NCI-H1694 treated with DMSO at 0.1 percent for 48 hours (cell line): ENCODE measurements at places on chromosomes 3 and 15.

- no peak for DNase-seq
Observed at GRCh38 chr15:65771870-65772269, 20.2 kb downstream of the DENND4A start.

- DNase-seq: no peak
Observed at GRCh38 chr3:187856555-187856954, 111.3 kb upstream of the BCL6 start.

DNA sequence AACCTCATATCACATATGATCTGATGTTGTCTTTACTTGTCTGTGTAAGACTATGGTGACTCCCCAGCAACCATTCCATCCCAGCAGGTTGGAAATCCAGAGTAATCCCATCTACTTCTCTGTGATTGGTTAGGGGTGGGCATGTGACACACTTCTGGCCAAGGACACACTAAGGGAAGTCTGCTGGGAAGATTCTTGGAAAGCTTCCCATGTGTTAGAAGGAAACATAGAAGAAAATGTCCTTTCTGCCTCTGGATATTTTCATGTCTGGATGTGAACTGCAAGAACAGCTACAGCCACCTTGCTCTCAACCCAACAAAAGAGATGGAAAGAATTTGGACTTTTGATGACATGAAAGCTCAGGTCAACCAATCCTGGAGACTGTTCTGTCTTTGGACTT, 2.6 kb upstream of the UBE2Q2 start:
- DNase-seq: no peak

DNA sequence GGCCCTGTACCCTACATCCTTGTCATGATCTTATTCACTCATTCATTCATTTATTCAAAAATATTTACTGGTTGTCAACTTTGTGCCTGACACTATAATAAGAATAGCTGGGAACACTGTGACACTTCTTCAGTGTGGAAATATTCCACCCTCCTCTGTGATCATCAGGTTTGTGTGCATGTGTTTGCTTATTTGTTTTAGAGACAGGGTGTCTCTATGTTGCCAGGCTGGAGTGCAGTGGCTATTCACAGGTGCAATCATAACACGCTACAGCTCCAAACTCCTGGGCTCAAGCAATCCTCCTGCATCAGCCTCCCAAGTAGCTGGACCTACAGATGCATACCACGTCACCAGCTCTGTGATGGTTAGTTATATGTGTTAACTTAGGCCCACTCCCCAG, 50.0 kb upstream of the PLCL2 start:
- no peak for DNase-seq

GRCh38 chr3:23743141-23743784, 62.5 kb upstream of the UBE2E1 start:
- DNase-seq: no peak

DNA sequence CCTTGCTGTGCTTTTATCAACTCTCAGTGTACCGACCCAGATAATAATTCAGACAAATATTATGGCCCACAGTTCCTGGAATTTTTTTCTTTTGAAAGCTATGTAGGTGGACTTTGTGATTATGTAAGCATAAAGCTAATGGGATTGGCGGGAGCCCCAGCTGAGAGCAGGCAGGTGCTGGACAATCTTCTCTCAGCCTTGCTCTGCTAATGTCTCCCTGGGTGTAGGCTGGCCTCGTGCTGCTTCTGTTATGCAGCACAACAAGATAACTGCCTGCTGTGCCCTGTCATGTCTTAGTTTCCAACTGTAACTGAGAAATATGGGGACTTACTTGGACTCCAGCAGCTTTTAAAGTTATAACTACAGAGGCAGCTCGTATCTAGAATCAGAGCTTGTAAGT, 415.0 kb downstream of the PDCD6IP start:
- DNase-seq: no peak

GRCh38 chr3:9898467-9899241, 4.0 kb upstream of the IL17RE start:
- DNase-seq: no peak

DNA sequence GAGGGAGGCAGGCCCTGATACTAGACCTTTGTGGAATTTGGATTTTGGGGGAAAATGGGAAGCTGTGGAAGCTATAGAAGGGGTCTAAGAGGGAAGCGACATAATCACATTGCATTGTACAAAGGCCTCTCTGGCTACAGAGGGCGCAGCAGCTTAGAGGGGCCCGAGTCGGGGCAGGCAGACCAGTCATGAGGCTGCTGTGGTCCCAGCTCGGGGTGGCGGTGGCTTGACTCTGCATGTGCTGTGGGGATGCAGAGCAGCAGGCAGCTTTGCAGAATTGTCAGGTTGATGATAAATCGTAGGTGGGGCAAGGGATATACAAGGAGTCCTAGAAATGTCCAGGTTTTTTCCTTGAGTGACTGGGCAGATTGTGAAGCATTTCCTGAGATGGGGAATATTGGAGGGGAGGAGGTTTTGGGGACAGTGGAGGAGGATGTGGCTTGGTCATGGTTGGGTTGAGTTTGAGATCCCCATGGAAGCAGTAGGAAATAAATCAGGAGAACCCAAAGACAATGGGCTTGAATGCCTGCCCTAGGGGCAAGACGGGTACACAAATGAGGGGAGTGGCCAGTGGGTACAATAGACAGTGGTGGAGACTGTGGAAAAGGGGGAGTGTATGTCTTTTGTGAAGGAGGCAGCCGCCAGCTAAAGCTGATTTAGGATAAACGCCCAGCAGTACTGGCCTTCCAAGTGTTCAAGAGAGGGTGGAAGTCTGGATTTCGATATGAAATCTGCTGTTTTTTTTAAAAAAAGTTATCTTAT, 94.1 kb downstream of the HMG20A start:
- no peak for DNase-seq

DNA sequence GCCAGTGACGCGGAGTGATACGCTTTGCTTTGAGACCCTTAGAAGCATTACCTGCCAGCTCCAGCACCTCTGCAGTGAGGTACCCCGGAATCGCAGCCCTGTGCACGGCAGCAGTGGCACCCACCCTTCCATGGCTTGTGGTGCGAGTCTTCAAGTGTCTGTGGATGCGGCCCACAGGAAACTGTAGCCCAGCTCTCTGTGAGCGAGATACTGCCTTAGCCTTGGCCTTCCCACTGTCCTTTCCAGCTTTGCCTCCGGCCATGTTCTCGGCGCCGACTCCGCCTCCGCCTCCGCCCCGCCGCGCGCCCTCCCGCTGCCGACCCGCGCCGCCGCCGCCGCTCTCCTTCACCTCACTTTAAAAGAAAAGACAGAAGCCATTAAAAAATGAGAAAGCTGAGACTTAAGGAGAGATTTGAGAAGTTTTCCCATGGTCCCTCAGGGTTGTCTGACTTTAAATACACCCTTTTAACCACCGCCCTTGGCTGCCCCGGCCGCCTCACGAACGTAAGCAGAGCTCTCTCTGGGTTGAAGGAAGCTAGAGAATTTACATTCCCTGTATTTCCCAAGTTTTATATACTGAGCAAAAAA, 78.5 kb upstream of the FAM174B start:
- DNase-seq: no peak

GRCh38 chr3:170502297-170502696, 83.6 kb downstream of the SLC7A14 start:
- no peak for DNase-seq

DNA sequence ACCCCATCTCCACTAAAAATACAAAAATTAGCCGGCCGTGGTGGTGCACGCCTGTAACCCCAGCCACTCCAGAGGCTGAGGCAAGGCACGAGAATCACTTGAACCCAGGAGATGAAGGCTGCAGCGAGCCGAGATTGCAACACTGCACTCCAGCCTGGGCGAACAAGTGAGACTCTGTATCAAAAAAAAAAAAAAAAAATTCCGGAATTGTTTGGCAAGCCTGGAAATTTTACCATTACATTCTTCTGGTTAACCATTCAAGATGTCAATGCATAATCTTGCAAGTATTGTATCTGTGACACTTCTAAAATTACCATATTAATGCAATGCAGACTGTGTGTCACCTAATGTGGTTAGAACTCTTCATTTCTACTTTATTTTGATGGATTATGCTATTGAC, 67.0 kb downstream of the CSNK1G1 start:
- no peak for DNase-seq

GRCh38 chr3:60094392-60094947, 1044.6 kb upstream of the CFAP20DC start:
- no peak for DNase-seq

GRCh38 chr15:49313650-49314049, 109.4 kb upstream of the FGF7 start:
- no peak for DNase-seq

- no peak for DNase-seq
Observed at GRCh38 chr15:36758800-36759199, 179.4 kb downstream of the CDIN1 start.

GRCh38 chr15:89163271-89164055, 57.9 kb downstream of the RLBP1 start:
- DNase-seq: no peak

GRCh38 chr3:187011915-187012314, 81.6 kb downstream of the ST6GAL1 start:
- no peak for DNase-seq

- DNase-seq: no peak
Observed at GRCh38 chr3:46649436-46649835, 37.1 kb downstream of the FAM240A start.

DNA sequence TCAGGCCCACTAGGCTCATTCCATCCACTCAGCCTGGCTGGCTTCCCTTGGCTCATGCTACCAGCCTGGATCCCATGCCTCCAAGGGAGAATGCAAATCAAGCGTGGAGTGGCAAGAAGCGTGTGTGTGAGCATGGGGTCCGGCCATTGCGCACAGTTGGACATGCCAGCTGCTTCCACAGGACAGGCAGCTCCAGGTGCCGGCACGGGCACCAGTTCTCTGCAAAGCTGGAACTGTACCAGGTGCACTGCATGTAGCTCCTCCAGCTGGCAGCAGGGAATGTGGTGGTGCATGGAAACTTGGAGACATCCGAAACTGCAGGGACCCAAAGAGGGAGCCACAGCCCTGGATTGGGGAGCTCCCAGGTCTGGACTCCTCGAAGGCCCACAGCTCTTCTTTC, 449.8 kb downstream of the EPHA6 start:
- DNase-seq: no peak

DNA sequence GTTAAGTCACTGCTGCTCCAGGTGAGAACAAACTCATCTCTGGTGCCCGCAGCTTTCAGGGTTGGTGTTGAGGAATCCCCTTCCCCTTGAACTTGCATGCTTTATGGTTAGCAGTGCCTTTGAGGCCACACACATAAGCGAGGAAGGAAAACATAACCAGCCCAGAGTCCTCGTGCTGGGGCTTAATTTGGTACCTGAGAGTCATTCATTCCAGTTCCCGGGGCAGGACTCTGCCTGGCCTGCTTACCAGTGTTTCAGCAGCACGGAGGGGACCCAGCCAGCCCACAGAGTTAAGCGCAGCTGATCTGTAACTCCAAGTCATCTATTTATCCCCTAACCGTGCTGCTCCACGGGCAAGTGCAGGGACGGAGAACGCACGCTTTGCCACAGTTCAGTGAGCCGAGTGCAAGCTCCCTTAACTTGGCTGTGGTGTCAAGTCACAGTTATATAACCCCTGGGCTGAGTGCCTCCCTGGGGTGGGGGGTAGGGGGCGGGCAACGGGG, 302.3 kb upstream of the ICE2 start:
- DNase-seq: no peak

DNA sequence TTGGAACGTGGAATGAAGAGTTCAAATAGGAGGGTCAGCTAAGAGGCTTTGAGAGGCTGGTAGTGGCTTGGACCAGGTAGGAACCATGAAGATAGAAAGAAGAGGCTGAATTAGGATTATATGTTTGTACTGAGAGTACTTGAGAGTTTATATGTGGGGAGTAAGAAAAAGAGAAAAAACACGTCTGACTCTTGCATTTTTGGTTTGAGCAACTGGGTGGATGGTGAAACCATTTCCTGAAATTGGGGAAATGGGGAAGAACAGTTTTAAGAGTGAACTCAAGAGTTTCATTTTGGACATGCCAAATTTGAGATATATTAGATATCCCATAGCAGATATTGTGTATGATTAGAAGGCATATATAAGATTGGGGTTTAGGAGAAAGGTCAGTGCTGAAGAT, 92.9 kb upstream of the TNIK start:
- DNase-seq: no peak

DNA sequence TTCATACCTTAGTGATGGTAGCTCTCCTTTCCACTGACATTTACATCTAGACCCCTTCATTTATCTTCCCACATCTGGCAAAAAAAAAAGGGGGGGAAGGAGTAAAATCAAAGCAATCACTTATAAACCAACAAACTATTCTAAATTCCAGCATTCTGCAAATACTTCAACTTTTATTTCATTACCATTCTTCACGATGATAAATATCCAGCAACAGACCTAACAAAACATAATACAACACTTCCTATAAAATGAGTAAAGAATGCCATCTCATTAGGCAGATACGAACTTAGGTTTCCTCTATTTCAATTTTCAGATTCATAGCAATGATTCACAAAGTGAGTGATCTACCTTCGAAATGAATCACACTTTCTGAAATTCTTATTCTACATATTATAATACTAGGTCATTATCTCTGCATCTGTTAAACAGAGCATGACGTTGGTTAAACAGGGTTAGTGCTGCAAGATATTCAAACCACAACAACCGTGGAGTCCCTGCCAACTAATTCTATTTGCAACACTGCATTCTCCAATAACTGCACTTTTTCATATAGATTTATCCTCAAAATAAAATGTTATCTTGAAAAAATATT, at the start of gene LRRFIP2:
LRRFIP2 (minus strand) TSS at position 51 of the 595 bp plus-strand sequence. CDS start 25,599 bp downstream, outside the sequence.
- DNase-seq: no peak

DNA sequence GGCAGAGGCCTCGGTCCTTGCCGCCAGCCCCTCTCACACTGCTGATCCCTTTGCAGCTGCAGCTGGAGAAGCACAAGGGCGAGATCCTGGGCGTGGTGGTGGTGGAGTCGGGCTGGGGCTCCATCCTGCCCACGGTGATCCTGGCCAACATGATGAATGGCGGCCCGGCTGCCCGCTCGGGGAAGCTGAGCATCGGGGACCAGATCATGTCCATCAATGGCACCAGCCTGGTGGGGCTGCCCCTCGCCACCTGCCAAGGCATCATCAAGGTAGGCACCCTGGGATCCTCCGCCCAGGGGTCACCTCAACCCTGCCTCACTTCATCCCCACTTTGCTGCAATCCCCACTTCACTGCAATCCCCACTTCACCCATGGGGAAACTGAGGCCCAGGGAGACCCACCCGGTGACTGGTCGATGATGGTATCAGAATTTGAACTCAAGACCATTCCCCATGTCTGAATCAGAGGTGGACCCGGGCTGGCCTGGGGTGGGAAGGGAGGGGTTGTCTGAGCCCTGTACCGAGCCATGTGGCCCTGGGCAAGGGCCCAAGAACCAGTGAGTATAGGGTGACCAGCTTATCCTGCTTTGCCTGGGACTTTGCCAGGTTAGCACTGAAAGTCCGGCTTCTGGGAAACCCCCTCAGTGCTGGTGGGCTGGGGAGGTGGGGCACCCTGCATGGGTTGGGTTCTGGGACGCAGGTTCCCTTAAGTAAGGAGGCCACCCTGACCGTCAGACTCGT, 162.9 kb downstream of the NSMCE3 start:
- DNase-seq: no peak
